ENCODE measurements at places on chromosomes 4 and X.

GRCh38 chr4:28354880-28355656 is 1494.4 kb downstream of the STIM2 start:
- no peak for DNase-seq

GRCh38 chrX:97461763-97462162 is 578.1 kb downstream of the RPA4 start:
- DNase-seq, result no peak

DNA sequence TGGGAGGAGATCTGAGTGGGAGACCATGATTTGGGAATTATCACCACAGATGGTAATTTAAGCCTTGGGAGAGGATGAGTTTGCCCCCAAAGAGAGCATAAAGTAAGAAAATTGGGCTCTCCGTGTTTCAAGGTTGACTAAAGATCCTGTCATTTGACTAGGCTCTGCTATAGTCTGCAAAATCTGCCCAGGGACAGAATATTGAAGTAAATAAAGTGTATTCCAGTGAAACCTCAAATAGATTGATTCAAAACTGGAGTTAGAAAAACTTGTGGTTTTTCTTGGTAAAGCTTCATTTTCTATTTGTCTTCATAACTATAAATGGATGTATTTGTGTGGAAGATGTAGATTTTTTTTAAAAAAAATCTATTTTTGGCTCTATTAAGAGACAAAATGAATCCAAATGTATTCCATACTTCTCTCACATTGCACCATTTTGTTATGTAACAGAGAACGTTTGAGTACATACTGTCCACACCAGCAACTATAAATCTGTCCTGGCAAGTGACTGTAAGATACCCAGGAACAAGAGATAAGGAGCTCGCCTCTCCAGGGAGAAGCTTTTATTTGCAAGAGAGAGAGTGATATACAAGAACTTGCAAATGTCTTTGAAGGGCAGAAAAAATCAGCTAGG is 170.2 kb downstream of the CBR4 start:
- no peak for DNase-seq

- no peak for DNase-seq
Measured at GRCh38 chr4:112361181-112361791, 64.1 kb downstream of the ALPK1 start.

DNA sequence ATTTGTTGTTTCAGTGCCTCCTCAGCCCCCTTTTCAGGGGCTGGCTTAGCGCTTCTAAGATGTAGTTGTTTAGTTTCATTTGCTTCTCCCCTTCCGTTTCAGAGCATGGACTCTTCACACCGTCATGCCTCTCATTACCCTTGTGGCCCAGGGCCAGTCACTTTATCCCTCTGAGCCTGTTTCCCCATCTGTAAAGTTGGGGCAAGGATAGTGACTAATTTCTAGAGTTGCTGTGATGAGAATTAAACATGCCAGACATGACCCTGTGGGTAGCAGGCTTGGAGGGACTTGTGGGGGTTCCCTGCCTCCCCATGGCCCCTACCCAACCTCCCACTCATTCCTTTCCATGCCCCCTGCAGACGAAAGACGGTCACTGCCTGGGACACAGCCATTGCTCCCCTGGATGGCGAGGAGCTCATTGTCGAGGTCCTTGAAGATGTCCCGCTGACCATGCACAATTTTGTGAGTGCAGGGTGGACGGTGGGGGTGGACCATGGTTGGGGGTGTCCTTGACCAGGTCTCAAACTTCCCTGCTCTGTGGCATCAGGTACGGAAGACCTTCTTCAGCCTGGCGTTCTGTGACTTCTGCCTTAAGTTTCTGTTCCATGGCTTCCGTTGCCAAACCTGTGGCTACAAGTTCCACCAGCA is 3.6 kb downstream of the ARAF start:
- DNase-seq, result no peak

GRCh38 chr4:176380352-176381157 is 60.8 kb downstream of the SPCS3 start:
- no peak for DNase-seq

GRCh38 chrX:12080265-12080664 is 58.0 kb upstream of the FRMPD4 start:
- no peak for DNase-seq

GRCh38 chr4:54662123-54662522 is 4.4 kb downstream of the KIT start:
- DNase-seq, result no peak

GRCh38 chr4:133152330-133152821 is 3.3 kb downstream of the PCDH10 start:
- no peak for DNase-seq

- DNase-seq, result no peak
Measured at GRCh38 chr4:67765401-67765800, 11.2 kb upstream of the GNRHR start.

DNA sequence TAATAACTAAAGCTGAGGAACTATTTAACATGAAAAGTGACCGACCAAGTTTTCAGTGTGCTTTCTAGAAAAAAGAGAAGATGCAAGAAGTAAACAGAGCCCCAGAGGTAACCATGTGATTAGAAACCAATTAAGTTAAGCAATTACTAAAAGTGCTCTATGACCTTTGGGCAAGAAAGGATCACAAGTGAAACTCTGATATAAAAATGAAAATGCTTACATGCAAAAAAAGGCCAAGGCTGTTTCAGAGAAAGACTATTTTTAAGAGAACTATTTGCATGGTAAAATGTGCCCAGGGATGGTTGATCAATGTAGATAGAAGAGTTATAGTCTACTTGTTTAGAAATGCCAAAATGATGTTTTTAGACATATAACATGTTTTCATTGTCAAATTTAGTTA is 22.0 kb downstream of the KLHL15 start:
- DNase-seq, result no peak

DNA sequence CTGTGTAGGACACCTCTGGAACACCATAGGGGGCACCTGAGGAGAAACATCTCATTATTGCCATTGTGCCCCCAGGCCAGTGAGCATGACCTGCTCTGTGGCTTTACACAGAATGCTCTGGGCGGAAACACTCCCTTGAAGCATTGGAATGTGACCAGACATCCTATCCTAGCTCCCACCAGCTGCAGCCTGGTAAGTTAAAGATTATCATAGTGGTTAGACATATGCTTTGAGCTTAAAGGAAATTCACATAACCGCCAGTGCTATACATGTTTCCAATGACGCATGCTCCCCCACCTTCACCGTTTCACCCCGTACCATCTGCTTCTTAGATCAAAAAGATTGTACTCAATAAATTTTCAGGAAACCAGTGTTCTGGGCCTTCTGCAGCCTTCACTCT is 217.7 kb upstream of the CENPE start:
- no peak for DNase-seq

- DNase-seq, result no peak
Measured at GRCh38 chr4:4867375-4868039, 8.0 kb downstream of the MSX1 start.

GRCh38 chr4:145709843-145710242 is 29.9 kb downstream of the C4orf51 start:
- no peak for DNase-seq

Measured in activated T-cell treated with anti-CD3 and anti-CD28 coated beads, Interleukin-2, amount 50 U/mL, for 24 hours (primary cell).